ENCODE measurements at places on chromosomes 1 and 21. TPM values are rescaled to one million over a fixed set of nuclear protein-coding genes. Genes with fewer than 3 reads are reported as not detected.

GJA5 gene
- total RNA-seq = 0.59 TPM

LRRC53 gene
- total RNA-seq = not detected

NHLH2 gene
- total RNA-seq = not detected

DNAJC6 gene
- total RNA-seq = 4.1 TPM

PDZK1IP1 gene
- 0.30 TPM for total RNA-seq

HSF2BP gene
- 0.13 TPM for total RNA-seq

RNF186 gene
- total RNA-seq = not detected

NPR1 gene
- total RNA-seq = 15.3 TPM

MFAP2 gene
- total RNA-seq = 36.8 TPM

LRRC7 gene
- 0.10 TPM for total RNA-seq

LCE2B gene
- total RNA-seq = not detected

LY9 gene
- not detected for total RNA-seq

SERPINC1 gene
- total RNA-seq = not detected

CCDC18 gene
- 5.7 TPM for total RNA-seq

ATP6V1G3 gene
- not detected for total RNA-seq

E2F2 gene
- 1.9 TPM for total RNA-seq

TTC34 gene
- 0.13 TPM for total RNA-seq

C4BPA gene
- not detected for total RNA-seq

KLHDC9 gene
- 1.1 TPM for total RNA-seq

PLA2G2F gene
- total RNA-seq = not detected

GPA33 gene
- total RNA-seq = not detected

CHD5 gene
- not detected for total RNA-seq

LRRC39 gene
- total RNA-seq = 0.13 TPM

PPIAL4G gene
- total RNA-seq = not detected

DNAI4 gene
- 0.20 TPM for total RNA-seq

BRDT gene
- not detected for total RNA-seq

OR2L8 gene
- total RNA-seq = not detected

FAM229A gene
- total RNA-seq = 0.79 TPM

TSACC gene
- total RNA-seq = 2.4 TPM

MIXL1 gene
- 0.20 TPM for total RNA-seq

KRTAP21-2 gene
- not detected for total RNA-seq

VWA1 gene
- total RNA-seq = 49.0 TPM

All from mammary microvascular endothelial cell (primary cell).